Aorta (tissue), 5 donors: ENCODE measurements at places on chromosomes 12 and 14. TPM values are rescaled to one million over a fixed set of nuclear protein-coding genes. Genes with fewer than 3 reads are reported as not detected.

Gene APOLD1
- polyA plus RNA-seq = 0.75 TPM

Gene KCNA5
- polyA plus RNA-seq = 13.4 TPM

Gene LBHD2
- not detected for polyA plus RNA-seq

Gene ADAMTS20
- polyA plus RNA-seq = not detected

Gene BMP4
- polyA plus RNA-seq = 16.6 TPM

Gene JAG2
- 0.13 TPM for polyA plus RNA-seq

Gene RNASE3
- not detected for polyA plus RNA-seq

Gene LALBA
- polyA plus RNA-seq = not detected

Gene KANSL2
- 31.0 TPM for polyA plus RNA-seq

Gene KRT3
- polyA plus RNA-seq = not detected

Gene DTX3
- 14.0 TPM for polyA plus RNA-seq

Gene PYM1
- polyA plus RNA-seq = 40.2 TPM

Gene LRP1-AS
- not detected for polyA plus RNA-seq

Gene NELL2
- polyA plus RNA-seq = 3.8 TPM

Gene TNFAIP2
- 26.8 TPM for polyA plus RNA-seq

Gene GALNT9
- not detected for polyA plus RNA-seq

Gene DBX2
- not detected for polyA plus RNA-seq
